Stimulated activated CD4-positive, alpha-beta T cell treated with anti-CD3 and anti-CD28 coated beads, TNF-alpha, amount 100 ng/mL, for 1 hour (primary cell): ENCODE measurements at places on chromosomes 2 and 18.

DNA sequence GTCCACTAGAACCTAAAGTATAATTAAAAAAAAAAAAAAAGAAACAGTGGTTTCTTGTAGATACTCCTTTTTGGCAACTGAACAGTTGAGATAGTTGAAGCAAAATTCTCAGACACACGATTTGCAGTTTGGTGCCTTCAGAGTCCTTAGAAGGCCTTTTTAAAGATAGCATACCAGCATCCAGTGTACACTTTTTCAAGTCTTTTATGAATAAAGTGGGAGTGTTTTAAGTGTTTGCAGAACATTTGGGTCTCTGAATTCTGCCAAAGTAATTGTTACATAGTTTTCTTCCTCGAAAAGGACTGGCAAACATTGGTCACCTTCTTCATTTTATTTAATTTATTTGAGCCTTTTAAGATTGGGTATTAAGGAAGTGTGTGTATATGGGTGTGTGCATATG, 62.3 kb downstream of the SPTBN1 start:
- no peak for DNase-seq

DNA sequence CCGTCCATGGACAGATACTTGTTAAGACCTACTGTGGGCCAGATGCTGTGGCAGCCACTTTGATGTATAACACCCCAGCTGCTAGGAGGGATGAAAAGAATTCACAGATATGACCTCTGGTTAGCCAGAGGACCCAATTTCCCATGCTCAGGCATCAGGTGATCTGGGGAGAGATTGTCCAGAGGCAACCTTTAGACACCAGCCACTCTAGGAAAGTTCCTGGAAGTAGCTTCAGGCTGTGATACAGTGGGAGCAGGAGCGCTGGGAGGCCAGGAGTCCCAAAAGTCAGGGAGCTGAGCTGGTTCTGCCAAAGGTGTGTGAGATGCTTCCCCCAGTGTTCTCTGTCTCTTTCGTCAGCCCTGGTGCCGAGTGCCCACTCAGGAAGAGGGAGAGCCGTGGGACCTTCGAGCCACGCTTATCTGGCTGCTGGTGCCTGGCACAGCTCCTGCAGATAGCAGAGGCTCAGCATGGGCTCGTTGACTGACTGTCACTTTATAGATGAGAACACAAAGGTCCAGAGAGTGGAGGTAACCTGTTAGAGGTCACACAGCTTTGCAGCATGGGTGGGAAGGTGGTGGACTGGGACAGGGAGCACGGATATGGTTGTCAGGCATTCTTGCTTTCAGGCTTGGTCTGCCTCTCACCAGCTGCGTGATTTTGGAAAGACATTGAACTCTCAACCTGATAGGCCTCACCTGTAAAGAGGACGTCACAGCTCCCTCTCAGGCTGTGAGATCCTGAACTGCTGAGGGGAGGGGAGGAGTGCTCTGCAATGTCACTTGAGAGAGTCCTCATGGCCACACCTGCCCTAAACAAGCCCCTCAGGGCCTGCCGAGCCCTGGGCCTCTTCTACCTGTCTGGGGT, 7.8 kb upstream of the RALB start:
- DNase-seq = no peak

DNA sequence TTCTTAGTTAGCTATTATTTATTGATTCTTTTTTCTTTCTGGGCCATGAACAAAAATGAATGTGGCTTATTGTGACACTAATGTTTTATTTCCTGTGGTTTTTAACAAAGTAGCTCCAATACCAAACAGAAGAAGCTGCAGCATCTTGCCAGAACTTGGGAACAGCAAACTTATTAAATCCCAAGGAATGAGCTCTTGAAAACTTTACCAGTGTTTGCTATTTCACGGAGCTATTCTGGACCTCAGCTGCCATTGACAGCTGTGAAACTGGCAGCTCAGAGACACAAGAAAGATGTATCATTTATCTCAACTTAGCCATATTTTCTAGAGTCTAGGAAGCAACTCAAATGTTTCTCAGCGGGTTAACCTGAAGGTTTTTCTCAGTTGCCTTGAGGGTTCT, 91.0 kb upstream of the NEUROD1 start:
- DNase-seq = no peak

DNA sequence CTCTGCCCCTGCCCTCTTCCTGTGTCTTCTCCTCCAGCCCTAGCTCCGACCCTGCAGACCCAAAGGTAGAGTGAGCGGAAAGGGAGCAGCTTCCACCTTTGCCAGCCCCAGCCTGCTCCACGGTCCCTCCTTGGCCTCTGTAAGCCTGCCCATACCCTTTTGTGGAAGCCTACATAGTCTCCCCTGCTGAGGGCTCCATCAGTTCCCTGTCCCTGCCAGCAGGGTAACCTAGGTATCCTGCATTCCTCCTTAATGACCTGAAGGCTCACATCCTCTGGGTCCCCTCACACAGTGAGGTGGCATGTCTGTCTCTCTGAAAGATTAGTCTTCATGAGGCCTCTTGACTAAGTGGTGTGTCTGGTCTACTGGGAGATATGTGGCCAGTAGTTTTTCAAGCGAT, 20.5 kb upstream of the ACKR3 start:
- DNase-seq = no peak

DNA sequence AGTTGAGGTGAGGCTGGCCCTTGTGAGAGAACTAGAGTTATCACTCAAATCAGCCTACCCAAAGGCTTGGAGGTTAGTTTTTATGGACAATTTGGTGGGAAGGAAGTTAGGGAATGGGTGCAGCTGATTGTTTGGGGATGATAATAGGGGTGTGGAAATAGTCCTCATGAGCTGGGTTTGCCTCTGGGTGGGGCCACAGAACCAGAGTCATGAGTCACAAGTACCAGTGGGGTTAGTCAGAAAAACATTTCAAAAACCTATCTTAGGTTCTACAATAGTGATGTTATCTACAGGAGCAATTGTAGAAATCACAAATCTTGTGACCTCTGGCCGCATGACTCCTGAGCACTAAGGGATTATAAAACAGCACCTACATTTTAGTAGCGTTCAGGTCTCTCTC, 630.1 kb upstream of the PIK3C3 start:
- no peak for DNase-seq

DNA sequence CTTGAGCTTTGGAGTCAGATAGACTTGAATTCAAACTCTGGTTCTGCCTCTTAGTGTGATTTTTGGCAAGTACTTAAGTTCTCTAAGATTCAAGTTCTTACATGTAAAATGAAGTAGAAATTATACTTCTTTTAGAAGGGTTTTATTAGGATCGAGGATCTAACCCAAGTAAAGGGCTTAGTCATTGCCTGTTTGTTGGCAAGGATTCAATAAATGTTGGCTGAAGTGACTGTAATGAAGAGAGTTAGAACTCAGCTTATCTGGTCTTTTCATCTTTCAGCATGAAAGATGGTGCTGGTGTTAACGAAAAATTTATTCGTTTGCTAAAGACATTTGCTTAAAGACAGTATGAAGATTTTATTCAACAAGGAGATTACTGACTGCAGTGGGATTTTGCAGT, 315.9 kb upstream of the THUMPD2 start:
- no peak for DNase-seq

- no peak for DNase-seq
These were observed 58.3 kb downstream of the LAMA1 start for GRCh38 chr18:7059276-7059675.

DNA sequence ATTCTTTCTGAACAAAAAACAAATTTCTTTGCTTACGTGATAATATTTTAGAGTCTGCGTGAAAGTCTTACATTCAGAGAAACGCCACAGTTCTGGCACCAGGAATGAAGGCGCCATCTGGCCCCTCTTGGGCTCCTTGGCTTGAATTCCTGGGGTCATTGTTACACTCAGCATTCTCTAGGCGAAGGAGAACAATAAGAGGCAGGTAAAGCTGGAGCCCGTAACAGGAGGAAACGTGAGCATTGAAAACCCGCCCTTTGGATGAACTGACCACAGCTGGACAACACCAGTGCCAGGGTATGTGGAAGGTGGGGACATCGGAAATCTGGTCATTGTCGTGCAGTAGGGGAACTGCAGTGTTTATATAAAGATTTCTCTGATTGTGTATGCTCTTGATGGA, 144.8 kb downstream of the RNF152 start:
- no peak for DNase-seq

- DNase-seq = no peak
These were observed 158.0 kb upstream of the KLHL14 start for GRCh38 chr18:32930695-32931301.

DNA sequence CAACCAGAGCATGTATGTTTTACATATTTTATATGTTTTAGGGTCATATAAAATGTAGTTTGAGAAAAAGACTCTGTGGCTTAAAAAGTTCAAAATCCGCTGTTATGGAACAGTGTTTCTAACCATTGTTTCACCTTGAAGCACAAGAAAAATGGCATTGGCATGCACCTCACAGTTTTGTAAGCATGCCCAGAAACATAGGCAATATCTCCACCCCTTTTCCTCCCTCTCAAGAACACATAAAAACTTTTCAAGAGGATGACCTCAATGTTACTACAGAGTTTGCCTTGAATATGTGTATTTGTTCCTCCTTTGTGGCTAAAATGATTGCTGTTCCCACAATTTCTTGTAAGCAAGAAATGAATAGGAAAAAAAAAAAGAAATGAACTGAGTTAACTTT, 29.3 kb upstream of the SLC40A1 start:
- no peak for DNase-seq

DNA sequence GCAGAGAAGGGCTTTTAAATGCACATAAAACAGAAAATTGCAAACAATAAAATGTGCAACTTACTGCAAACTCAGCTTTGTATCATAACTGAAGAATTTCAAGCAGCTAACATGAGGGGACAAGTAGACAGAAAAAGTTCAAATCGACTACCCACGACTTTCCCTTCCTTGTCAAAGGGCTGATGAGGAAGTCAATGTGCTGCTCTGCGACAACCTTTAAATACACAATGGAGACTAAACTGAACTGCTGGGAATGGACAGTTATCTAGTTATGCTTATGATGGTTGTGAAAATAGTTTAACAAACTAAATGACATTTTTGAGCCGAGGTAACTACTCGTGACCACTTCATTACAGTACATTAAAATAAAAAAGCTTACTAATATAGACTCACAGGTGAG, 84.1 kb downstream of the INO80D start:
- DNase-seq = no peak

DNA sequence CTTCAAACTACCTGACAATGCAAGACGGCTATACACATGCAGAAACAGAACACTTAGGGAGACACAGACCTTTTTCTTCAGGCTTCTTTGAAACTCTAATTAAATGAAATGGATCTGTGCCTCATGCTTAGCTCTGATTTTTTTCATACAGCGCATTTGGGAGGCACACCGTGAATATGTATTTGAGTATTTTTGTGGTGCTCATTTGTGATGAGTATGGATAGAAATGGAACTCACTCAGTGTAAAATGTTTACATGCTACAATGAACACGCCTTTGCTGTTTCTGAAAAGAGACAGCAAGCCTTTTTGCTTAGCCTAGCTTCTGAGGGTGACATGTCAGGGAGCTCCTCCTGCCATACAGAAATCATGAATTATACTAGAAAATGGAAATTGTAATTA, 113.3 kb downstream of the FSHR start:
- DNase-seq = no peak

GRCh38 chr2:190950566-190950991, 63.4 kb downstream of the STAT1 start:
- no peak for DNase-seq
